ENCODE measurements at places on chromosomes 6 and 20. TPM values are rescaled to one million over a fixed set of nuclear protein-coding genes. Genes with fewer than 3 reads are reported as not detected.

CNR1 gene
- not detected for total RNA-seq

C6orf52 gene
- 0.49 TPM for total RNA-seq

TGM3 gene
- total RNA-seq: not detected

CCN6 gene
- not detected for total RNA-seq

GRCh38 chr20:35625584-35626385 is 10.2 kb downstream of the SPAG4 start:
- DNase-seq: no peak

DNA sequence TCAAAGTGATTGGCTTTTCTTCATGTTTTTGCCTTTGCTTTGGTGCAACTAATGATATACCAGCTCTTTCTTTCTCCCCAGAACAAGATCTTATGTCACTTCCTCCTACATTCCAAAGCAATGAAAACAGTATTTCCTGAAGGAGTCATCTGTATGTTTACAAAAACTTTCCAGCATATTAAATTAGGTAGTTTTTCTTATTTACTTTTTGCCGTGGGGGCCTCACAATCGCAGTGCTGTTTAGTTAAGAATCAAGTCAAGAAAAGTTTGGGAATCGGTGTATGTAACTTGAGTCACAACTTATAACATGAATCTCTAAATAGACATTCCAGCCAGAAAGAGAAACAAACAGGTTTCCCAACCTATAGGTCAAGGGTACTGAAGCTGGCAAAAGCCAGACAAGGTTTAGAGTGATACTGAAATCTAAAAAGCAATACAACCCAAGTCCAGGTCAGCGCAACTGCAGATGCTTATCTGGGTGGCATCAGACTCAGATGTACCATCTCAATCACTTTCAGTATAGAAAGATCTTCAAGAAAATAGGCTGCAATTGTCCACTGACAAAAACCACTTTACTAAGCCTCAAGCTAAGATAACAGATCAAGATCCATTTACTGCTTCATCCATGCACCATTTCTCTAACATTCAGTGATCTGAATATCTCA is 63.6 kb downstream of the IPCEF1 start:
- no peak for DNase-seq

- DNase-seq: no peak
These were observed 16.1 kb downstream of the COL9A3 start for GRCh38 chr20:62832951-62833391.

GRCh38 chr6:26019261-26019830 is 56.7 kb downstream of the TRIM38 start:
- no peak for DNase-seq

GRCh38 chr6:43339168-43339567 is 30.3 kb downstream of the ZNF318 start:
- DNase-seq: no peak
